ENCODE measurements at places on chromosomes 2 and 18. TPM values are rescaled to one million over a fixed set of nuclear protein-coding genes. Genes with fewer than 3 reads are reported as not detected.

- H3K27ac ChIP-seq: no peak overlapping the region
- H3K4me3 ChIP-seq: no peak overlapping the region
- no peaks in the 10 kb centered on the region for H3K36me3 ChIP-seq
- H3K4me1 ChIP-seq: no peaks in the 10 kb centered on the region
These were observed 276.1 kb upstream of the CYP26B1 start for GRCh38 chr2:72423756-72424155.

FBXO36 gene
- total RNA-seq: 5.7 TPM

- H3K4me1 ChIP-seq: no peaks in the 10 kb centered on the region
- H3K27ac ChIP-seq: no peak overlapping the region
- DNase-seq: no peak
- H3K4me3 ChIP-seq: no peak overlapping the region
- H3K27me3 ChIP-seq: no peaks in the 10 kb centered on the region
These were observed 70.1 kb downstream of the TSHZ1 start for GRCh38 chr18:75280427-75281280.

GRCh38 chr2:188338463-188338862 lies 46.8 kb downstream of the GULP1 start:
- H3K36me3 ChIP-seq: no peaks in the 10 kb centered on the region
- H3K4me1 ChIP-seq: peaks cover 12% of the 10 kb centered on the region
- no peaks in the 10 kb centered on the region for H3K27me3 ChIP-seq
- H3K4me3 ChIP-seq: no peak overlapping the region
- no peak overlapping the region for H3K27ac ChIP-seq

DNA sequence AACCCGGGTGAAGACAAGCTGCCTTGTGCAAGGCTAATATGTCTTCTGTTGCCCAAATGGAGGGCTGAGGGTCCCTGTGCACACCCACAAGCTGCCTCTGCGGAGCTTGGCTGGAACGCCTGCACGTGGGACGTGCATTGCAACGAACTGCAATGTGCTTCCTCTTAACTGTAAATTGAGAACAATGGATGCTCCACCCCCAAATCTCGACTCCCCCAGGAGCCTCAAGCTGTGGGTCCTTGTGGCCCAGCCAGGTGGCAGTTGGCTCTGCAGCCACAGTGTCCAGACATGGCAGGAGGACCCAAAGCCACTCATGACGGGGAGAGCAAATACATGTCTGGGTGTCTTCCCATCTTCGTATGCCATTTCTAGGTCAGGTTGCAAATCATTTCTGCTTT lies 90.1 kb downstream of the TWIST2 start:
- no peaks in the 10 kb centered on the region for H3K27me3 ChIP-seq
- peak; percentile 32 for DNase-seq
- H3K4me1 ChIP-seq: no peaks in the 10 kb centered on the region
- no peaks in the 10 kb centered on the region for H3K36me3 ChIP-seq
- no peak overlapping the region for H3K27ac ChIP-seq
